GM13977 (cell line): ENCODE measurements at places on chromosomes 2 and 18.

GRCh38 chr2:86645752-86646151 lies 22.1 kb upstream of the RNF103 start:
- DNase-seq: no peak

DNA sequence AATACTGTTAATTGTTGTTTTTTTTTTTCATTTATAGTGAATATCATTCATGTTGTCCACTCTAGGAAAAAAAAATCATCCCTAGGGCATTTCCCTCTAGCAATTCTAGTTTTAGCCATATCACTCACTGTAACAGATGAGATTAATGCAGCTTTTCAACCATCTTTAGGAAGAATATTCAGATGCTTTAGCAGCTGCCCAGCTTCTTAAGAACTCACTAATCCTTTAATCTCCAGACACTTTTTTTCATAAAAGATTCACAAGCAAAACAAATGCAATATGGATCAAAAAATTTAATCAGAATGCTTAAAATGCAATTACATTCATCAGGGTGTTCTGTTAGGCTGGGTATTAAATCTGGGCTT lies 692.6 kb downstream of the ERBB4 start:
- no peak for DNase-seq

- no peak for DNase-seq
Observed at GRCh38 chr18:416930-417329, 83.6 kb downstream of the COLEC12 start.

DNA sequence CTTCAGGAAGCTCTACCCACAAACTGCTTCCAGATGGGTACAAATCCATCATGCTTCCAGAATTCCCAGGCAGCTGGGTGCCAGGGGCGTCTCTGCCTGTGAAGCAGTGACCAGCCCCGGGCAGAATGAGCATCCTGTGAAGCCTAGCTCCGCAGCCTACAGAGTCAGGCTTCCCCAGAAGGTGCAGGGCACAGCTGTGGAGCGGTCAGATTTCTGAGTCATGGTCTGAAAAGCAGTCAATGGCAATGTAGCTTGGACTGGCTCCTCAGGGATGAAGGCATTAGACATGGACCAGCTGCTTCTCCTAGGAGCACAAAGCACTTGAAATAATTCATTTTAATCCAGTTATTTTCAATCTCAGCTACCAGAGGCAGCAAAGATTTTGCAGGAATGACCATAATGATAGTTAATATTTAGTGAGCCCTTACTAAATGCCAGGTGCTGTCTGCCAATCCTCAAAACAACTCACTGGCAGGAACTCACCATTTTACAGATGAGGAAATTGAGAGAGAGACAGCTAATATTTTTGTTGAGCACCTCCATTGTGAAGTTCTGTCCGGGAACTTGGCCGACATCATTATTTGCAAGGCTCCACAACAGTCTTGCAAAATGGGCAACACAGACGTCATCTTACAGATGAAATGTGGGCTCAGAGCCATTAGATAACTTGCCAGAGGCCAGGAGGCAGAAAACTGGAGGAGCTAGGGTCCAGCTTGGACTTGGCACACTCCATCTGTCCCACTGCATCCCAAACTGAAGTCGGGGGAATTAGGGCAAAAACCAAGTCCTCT lies 31.7 kb downstream of the ACMSD start:
- DNase-seq: no peak

DNA sequence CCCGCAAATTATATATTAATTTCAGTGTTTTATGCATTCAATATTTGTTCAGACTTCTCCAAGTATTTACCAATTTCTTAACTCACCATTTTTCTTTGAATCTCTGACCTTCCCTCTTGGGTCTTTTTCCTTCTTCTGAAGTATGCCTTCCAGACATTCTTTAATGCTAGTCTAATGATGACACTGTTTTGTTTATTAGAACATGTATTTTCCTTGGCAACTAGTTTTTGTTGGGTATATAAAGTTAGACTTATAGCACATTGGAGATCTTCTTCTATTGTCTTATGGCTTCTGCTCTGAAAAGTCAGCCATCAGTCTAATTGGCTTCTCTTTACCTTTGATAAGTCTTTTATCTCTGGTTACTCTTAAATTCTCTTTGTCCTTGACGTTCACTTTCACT lies 423.2 kb upstream of the NRP2 start:
- DNase-seq: no peak
